ENCODE measurements at places on chromosomes 2 and 18.
A peak's percentile ranks its signal among the peaks of the same experiment; 100 is the strongest.

DNA sequence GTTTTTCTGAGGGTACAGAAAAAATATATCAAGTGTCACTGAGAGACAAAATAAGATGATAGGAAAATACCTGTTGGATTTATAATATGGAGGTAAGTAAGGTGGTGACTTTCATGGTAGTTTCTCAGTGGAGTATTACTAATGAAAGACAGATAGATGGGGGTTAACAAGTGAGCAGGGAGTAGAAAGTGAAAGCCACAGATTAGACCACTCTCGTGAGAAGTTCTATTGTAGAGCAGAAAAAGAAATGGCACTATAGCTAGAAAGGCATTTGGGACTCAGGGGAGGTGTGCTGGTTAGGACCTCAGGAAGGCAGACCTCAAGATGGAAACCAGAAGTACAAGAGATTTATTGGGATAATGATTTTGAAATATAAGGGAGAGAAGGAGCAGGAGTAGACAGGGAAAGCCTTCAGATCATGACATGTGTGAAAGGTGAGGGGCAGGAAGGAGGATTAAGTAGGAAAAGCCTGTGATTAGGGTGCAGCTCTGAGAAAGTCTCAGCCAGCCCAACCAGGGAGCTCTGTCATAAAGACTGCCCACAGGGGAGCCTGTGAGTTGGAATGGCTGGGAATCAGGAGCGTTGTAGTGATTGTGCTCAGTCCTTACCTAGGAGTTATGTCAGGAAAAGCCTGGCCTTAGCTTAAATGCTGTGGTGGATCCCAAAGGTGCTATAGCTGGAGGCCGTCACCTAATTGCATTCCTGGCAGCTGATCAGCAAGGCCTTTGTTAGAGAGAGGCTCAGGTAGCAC, 198.1 kb downstream of the IKZF2 start:
- no peak for DNase-seq

DNA sequence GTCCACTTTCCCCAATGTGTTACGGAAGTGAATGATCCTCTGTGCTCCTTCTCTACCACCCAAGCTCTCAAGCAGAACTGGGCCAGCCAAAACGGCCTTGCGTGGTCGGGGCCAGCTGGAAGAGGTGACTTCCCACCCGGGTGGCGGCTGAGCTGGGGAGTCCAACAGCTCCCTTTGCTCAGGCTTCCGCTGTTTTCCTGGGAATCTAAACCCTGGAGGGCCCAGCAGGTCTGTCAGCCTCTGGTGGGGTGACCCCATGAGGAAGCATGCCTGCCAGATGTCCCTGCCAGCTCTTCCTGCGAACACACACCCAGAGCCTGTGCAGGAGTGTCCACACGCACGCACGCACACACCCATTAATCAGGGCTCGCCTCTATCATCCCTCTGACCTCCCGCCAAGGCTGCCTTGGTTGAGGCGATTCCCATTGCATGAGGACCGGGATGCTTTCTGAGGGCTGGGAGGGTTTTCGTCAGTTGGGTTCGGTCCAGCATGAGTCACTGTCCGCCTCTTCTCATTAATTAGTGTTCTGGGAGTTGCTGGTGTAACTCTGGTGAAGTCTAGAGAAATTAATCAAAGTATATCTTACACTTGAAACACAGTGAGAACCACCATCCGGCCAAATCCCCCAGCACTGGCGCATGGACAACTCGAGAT, 90.6 kb downstream of the TWIST2 start:
- peak; percentile 89 for DNase-seq

DNA sequence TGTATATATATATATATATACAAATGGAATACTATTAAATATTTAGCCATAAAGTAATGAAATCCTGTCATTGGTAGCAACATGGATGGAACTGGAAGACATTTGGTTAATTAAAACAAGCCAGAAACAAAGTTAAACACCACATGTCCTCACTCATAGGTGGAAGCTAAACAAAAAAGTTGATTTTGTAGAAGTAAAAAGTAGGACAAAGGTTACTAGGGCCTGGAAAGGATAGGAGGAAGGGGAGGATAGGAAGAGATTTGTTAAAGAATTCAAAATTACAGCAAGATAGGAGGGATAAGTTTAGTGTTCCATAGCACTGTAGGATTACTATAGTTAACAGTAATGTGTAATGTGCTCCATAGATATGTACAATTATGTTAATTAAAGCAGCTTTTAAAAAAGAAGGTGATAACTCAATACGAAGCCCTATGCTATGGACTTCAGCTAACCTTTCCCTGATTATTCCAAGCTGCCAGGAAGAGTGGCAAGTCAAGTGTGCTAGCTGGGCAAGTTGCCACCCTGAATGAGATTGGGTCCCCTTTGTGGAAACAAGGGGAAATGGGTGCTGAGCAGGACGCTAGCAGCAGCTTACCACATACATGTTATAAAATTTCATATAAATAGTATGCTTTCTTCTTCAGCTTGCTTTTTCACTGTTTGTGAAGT, 12.3 kb downstream of the MERTK start:
- no peak for DNase-seq

GRCh38 chr2:222797871-222798270, 63.0 kb upstream of the ACSL3 start:
- no peak for DNase-seq

- DNase-seq = no peak
These were observed 34.9 kb downstream of the PTCD3 start for GRCh38 chr2:86140969-86141392.

- no peak for DNase-seq
These were observed 17.8 kb upstream of the PMAIP1 start for GRCh38 chr18:59881728-59882656.

GRCh38 chr2:221999166-221999565, 299.6 kb downstream of the PAX3 start:
- DNase-seq = no peak

GRCh38 chr2:64966839-64967238, 22.4 kb upstream of the SLC1A4 start:
- no peak for DNase-seq

GRCh38 chr18:26655525-26656430, 107.4 kb upstream of the KCTD1 start:
- DNase-seq = peak; percentile 56

DNA sequence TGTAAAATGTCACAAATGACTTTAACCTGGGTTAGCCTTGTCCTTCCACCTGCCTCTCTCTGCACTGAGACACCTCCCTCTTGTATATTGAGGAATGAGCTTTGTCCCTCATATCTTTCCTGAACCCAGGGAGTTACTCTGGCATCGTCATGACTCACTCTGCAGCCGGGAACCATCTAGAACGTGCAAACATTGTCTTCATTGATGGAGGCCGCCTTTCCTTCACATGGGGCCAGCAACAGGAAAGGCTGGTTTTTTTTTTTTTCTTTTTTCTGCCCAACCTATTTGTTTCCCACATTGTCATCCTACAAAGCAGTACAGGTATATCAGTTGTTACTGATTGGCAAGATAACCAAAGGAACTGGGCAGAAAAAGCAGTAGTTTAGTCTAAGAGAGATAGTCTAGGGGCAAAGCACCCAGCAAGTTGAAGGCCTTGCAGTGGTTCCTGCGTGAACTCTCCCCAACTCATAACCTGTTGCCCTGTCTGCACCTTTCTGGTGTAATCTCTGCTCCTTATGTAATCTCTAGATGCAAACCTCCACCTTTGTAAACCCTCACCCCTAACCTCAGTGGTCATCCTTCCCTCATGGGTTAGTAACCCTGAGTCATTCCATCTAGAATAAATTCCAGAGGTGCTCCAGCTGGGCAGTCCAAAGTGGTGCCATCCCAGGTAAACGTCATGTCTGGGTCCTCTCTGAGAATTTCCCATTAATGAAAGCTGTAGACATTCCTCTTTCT, 38.3 kb downstream of the SLC40A1 start:
- DNase-seq = no peak

GRCh38 chr2:98569915-98570314, 38.4 kb downstream of the COA5 start:
- DNase-seq = no peak

- DNase-seq = no peak
These were observed 236.2 kb upstream of the COPS8 start for GRCh38 chr2:236849508-236849907.

DNA sequence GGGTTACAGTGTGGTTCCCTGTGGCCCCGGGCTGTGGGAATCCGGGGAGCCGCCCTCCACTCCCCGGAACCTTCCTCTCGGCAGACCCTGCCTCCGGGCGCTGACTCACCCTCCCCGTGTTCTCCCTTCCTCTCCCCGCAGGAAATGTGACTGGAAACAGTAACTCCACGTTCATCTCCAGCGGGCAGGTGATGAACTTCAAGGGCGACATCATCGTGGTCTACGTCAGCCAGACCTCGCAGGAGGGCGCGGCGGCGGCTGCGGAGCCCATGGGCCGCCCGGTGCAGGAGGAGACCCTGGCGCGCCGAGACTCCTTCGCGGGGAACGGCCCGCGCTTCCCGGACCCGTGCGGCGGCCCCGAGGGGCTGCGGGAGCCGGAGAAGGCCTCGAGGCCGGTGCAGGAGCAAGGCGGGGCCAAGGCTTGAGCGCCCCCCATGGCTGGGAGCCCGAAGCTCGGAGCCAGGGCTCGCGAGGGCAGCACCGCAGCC, 59.5 kb downstream of the TNFRSF11A start:
- no peak for DNase-seq

- no peak for DNase-seq
These were observed 62.9 kb downstream of the COL6A3 start for GRCh38 chr2:237351046-237351445.

DNA sequence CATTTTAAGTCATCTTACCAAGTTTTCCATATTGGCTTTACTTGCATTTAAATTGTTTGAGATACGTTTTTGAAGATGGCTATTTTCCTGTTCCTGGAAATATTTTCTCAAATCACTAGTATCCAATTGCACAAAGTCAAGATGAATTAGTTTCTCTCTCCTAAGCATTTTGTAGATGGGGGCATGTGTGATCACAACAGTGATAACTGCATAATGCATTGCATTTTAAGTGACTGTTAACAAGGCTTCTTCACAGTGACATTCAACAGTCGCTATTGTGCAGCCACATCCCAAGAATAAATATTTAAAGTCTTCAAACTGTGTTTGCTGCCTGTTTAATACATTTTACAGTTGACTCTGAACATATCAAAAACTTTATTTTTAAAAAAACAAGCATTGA, 694.2 kb upstream of the CDH7 start:
- no peak for DNase-seq

GRCh38 chr2:24245986-24246776, 71.3 kb downstream of the FAM228A start:
- no peak for DNase-seq

GRCh38 chr18:9025091-9025838, 77.2 kb upstream of the NDUFV2 start:
- peak; percentile 63 for DNase-seq

DNA sequence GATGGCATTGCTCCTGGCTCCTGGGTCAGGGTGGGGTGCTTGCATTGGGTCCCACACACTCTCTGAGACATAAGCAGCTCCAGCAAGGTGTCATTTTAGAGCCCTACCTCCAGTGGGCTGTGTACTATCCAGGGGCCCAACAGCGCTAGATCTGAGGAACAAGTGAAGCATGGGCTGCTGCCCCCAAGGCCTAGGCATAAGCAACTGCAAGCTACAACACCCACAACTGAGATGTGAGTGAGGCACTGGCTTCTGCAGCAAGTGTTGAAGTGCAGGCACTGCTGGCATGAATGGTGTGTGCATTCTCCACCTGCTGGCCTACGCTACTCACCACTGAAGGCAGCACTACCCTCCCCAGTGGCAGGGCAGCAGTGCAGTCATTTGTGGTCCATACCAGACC, 81.0 kb upstream of the STK39 start:
- no peak for DNase-seq

- DNase-seq = no peak
These were observed 30.5 kb upstream of the ITGA4 start for GRCh38 chr2:181426672-181427071.

- no peak for DNase-seq
These were observed 1.9 kb downstream of the GORASP2 start for GRCh38 chr2:170930991-170931266.

DNA sequence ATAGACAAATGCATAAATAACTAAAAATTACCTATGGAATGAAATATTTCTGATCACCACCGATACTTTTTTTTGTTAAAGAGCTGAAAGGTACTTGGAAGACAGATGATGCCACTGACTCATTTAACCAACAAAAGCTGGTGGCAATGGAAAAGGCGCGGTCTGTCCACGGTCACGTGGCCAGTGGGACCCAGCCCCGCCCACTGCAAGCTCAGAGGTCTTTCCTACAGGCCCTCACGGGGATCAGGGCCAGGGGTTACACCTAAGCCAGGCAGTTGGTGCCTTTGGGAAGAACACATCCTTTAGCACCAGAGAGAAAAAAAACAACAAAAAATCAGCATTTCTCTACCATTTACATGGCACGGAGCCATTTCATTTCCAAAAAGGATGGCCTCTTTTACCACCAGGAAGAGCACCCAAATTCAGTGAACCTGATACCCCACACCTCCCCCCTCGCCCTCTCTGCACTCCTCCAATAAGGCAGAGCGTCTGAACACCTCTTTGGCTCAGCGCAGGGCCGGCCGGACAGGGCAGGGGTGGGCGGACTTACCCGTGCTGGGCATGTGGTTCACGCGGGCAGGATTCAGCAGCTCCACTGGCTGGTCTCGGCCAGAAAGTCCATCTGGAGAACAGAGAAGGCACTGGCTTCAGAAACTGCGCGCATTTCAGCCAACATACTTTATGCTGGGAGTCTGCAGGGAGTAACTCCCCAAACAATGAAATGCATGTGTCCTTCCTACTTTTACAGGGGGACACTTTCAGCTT, 164.6 kb downstream of the HDAC4 start:
- DNase-seq = no peak
